ENCODE measurements at places on chromosomes 5 and 9.

DNA sequence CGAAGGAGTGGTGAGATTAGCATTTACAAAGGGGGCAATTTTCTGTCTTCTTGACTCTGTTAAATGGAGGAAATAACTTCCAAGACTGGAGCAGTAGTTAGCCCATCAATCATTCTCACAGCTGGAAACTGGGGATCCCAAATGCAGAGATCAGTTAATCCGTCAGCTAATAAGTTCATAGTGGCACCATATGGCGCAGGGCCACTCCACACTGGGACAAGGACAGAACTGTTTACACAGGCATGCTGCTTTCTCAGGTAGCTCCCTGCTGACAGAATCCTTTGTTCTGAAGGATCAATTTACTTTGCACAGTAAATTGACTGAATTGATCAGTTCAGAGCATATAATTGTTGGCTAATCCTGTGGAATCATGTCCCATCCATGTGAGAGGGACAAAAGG lies 395.7 kb downstream of the TMEM161B start:
- no peak for DNase-seq

DNA sequence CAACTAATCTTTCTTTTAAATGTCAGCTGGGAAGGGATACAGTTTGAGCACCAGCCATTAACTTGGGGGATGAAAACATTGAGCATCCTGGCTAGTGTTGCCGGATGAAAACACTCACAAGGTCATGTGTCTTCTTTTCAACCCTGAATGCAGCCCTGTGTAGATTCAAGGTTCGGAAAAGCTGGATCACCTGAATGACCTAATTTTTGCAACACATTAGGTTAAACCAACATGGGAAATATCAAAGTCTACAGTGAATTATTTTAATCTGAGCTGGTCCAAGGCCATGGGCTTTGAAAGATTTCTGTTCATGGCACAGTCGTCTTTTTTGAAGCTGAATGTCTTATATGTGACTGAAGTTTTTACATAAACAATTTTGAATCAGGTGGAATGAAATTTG lies 281.2 kb downstream of the ARHGEF28 start:
- DNase-seq: no peak

- DNase-seq: no peak
Measured at GRCh38 chr5:175740014-175740413, 82.1 kb downstream of the HRH2 start.

DNA sequence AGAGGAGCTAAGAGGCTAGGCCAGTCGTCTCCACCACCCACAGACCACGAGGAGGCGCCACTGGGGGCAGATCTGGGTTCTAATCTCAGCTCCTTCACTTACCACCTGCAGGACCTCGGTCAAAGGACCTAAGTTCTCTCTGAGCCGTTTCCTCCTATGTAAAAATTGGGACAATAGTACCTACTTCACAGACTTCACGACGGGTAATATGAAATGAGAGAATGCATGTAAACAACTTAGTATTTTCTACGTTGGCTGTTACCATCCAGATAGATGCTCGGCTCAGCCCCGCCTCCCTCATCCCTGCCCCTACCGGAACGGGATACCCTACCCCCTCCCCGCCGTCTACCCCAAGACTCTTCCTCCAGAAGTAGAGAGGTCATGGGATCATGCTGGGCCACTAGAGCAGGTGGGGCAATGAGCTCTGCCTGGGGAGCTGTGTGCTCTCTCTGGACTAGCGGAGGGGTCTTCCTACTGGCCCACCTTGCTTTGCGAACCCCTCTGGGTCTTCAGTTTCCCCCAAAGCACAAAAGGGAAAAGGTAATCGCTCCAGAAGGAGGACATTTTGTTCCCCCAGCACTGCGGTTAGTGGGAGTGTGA lies 541 bp downstream of the GNPDA1 start:
- DNase-seq: no peak

DNA sequence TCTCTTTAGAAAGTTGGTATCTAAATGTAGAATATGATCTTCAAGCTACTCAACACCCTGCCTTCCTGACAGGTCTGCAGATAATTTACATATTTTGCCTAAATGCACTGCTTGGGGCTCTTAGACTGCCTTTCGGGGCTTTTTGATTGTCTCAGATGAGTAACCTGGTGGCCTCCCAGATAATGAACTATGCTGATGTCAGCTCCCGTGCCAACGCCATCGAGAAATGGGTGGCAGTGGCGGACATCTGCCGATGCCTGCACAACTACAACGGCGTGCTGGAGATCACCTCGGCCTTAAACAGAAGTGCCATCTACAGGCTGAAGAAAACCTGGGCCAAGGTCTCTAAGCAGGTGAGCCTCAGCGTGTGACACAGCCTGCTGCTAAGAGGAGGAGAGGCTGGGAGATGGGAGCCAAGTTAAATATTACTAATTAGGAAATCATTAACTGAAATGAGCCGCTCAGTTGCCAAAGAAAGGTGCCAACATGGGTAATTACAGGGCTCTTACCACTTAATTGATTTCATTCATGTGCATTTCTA lies 20.8 kb upstream of the CKMT2 start:
- DNase-seq: no peak

DNA sequence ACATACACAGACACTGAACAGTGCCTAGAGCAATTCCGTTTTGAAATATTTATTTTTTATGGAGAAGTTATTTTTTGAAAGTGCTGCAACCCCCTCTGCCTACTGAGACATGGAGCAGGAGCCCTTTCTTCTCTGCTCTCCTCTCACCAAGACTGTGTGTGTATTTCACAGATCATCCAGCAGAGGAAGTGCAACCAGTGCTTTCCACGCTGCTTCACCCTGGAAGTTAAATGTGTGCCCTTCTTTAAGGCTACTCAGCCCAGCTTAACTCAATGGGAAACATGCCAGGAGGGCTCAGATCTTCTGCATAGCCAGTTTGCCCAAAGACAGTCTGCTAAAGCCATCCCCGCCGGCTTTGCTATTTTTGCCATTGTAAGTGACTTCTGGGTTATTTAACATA lies 606.3 kb downstream of the TLE1 start:
- DNase-seq: no peak

DNA sequence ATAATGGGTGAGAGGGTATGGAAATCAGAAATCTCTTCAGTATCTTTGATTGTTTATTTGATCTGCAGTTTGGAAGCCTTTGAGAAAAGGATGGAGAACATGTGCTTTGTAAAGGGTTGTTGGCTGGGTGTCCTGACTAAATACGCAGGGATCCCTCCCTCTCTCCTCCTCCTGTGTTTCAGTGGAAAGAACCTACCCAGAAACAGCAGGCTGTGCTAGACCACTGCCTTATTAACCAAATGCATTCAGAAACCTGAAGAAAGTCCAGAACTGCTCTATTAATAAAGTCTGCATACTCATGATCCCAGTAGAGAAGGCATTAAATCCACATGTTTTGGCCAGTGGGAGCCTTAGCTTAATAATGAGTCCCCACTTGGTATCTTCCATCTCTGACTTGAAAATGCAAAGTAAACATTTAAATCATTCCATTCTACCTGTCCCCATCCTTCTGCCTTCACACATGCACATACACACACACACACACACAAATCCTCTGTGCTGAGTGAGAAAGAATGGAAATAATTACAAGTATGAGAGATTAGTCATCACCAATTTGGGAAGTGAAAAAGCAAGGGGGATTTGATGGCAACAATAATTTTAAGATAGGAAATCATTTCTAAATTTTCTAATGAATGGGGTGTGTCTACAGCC lies 10.0 kb upstream of the LECT2 start:
- DNase-seq: no peak

DNA sequence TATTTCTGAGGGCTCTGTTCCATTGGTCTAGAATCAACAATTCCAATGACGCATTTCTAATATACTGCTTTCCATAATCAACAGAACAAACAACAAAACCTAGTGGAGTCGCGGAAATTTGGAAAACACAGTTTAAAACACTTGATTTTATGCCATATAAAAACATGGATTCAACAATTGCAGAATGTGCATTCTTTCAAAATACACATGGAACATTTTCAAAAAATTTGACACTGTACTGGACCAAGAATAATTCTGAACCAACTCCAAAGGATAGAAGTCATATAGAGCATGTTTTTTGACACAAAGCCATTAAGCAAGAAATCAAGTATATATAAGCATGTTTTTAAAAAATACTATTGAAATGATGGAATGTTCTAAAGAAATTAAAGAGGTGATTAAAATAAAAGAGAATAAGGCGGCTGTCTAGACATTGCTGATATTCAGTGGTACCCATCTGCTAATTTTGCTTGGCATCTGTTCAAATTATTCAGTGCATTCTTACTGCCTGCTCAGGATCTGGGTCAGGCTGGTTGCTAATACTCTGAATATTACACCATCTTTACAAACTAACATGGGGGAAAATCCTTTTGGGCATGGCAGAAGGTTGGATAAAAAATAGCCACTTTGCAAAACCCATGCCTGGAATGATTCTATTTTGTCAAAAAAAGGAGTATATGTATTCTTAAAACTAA lies 221.3 kb downstream of the NPR3 start:
- DNase-seq: no peak

DNA sequence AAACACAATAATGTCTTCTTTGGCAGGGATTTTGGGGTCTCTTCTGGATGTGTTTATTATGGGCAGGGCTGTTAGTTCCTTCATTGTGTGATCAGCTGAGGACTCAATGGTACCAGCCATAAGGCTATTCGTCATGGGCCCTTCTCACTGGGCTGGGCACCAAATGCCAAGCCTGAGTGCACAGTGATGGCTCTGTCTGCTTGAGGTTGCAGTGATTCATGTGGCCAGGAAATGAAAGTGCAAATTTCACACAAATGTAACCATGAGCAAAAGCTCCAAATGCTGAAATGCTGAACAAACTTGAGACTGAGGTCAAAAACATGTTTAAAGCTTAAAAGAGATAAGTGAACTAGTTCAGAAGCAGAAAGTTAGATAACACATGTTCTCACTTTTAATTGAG lies 191.0 kb downstream of the TARS1 start:
- no peak for DNase-seq

DNA sequence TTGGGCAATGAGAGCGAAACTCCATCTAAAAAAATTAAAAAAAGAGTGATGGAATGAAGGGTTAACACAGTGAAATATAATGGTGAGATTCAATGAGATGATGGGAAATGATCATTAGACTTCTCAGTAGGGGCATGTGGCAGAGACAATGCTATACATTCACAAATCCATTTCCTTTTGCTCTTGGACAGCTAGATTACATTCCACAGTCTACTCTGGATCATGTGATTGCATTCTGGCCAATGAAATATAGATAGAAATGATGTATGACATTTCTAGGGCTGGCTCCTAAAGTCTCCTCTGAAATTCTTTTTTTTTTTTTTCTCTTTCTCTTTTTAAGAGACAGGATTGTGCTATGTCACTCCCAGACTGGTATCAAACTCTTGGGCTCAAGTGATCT lies 3.8 kb upstream of the GALT start:
- no peak for DNase-seq

DNA sequence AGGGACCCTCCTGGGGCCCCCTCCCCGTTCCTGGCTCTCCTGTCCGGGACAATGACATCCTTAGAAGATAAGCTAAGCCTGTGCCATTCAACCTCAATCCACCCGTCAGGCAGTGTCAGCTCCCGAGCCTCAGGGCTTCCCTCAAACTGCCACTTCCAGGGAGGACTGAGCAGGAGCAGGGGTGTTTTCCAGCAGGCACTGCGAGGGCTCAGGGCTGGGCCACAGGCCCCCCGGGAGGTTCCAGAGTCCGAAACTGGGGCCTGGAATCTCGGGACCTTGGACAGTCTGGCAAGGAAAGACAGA lies 26.2 kb downstream of the LHX3 start:
- no peak for DNase-seq

- no peak for DNase-seq
Measured at GRCh38 chr9:129483415-129484351, 137.2 kb downstream of the C9orf50 start.

DNA sequence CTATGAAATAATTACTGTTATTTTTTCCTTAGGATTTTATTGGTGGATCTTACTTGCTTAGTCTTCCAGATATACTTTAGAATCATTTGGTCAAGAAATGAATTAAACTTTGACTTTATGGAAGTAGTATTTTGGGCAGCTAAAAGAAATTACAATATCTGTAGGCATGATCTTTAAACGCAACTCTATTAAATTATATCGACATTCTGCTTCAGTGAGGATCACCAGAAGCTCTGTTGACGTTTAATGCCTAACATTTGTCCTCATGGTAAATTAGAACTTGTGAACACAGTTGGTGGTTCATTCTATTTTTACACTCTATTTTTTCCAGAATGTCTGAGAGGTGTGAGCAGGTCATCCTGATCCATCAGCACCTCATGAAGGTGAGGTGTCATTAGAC lies 211.6 kb downstream of the TMEM167A start:
- DNase-seq: no peak

- no peak for DNase-seq
Measured at GRCh38 chr5:45512521-45512920, 183.7 kb downstream of the HCN1 start.

- DNase-seq: no peak
Measured at GRCh38 chr5:2250365-2250950, 367.7 kb upstream of the IRX4 start.

GRCh38 chr9:121217609-121218292 lies 16.1 kb upstream of the RAB14 start:
- no peak for DNase-seq

DNA sequence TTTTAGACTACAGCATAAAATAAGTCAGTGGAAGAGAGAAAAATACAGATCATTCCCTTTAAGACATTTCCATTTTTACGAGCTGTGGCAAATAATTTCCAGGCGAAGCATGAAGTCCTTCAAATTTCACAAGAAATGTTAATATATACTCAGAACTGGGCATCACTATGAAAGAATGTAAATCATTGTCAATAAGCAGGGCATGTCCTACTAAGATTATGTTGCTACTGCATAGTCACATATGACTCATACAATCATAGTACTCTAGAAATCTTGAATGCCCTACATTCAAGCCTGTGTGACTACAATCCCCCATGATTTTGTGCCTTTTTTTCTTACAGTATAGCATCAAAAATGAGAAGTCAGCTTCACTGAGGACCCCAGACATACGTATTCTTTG lies 485.2 kb upstream of the FTMT start:
- no peak for DNase-seq

GRCh38 chr5:16894236-16895057 lies 41.6 kb downstream of the MYO10 start:
- DNase-seq: peak; percentile 80

DNA sequence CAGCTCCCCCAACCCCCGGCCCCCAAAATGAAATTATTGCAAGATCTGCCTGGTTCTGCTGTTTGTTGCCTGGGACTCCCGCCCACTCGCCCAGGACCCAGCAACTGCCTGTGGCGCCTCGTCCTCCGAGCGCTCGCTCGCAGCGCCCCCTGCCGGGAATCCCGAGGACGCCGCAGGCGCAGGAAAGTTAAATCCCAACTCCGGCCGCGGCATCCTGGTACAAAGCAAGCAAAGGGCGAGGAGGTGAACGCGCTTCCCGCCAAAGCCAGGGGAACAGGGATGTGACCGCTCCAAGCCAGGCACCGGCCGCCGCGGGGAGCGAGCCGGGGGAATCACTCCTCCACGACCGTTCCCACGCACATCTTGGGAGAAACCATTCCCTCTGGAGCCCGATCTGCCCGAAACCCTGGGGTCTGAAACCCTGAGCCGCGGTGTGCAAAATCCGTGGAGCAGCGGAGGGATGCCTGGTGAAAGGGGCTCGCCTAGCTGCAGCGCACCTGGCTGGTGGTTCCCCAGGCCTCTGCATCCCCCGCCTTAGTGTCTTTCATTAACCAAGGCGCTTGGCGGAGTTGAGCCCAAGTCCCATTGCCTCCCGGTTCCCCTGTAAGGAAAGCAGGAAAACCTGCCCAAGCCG lies 1.3 kb downstream of the SEMA5A start:
- DNase-seq: no peak

Measured in AG04449 (cell line).